NCI-H2171 (cell line): ENCODE measurements at places on chromosomes 5 and 9.

DNA sequence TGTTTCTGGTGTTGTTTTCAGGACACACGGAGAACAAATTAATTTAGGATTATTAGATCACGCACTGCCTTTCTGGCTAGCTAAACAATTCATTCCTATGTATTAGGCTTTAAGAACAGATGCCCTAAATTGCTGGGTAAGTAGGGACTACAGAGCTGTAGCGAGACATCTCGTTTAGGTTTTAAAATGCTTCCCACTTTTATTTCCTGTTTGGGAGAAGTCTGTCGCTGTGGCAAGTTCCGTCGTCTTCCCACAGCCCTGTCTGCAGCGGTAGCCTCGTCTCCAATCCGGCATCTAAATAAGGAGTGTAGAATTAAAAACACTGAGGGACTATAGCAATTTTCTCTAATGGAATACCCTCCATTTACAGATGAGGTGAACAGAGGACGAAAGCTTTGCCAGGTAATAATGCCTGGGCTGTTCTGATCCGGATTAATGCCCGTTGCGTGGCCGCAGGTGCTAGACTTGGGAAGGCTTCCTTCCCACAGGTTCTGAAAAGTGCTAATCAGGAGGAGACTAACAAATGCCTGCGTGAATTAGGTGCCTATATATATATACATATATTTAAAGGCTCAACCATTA is 1.3 kb upstream of the TRIM36 start:
- no peak for DNase-seq

- no peak for DNase-seq
Observed at GRCh38 chr5:135304352-135305221, 94.4 kb downstream of the MACROH2A1 start.

- no peak for DNase-seq
Observed at GRCh38 chr9:5002811-5003210, 17.7 kb downstream of the JAK2 start.

- no peak for DNase-seq
Observed at GRCh38 chr9:130931508-130932254, 7.4 kb downstream of the FIBCD1 start.

GRCh38 chr5:177429248-177430040 is 3.0 kb downstream of the GRK6 start:
- DNase-seq: no peak

- no peak for DNase-seq
Observed at GRCh38 chr9:98702835-98703380, 5.8 kb downstream of the GABBR2 start.

- DNase-seq: no peak
Observed at GRCh38 chr5:174303437-174304045, 258.0 kb downstream of the NSG2 start.

GRCh38 chr9:36345103-36345846 is 54.8 kb downstream of the RNF38 start:
- no peak for DNase-seq

- no peak for DNase-seq
Observed at GRCh38 chr5:129670957-129671500, 76.9 kb upstream of the MINAR2 start.

DNA sequence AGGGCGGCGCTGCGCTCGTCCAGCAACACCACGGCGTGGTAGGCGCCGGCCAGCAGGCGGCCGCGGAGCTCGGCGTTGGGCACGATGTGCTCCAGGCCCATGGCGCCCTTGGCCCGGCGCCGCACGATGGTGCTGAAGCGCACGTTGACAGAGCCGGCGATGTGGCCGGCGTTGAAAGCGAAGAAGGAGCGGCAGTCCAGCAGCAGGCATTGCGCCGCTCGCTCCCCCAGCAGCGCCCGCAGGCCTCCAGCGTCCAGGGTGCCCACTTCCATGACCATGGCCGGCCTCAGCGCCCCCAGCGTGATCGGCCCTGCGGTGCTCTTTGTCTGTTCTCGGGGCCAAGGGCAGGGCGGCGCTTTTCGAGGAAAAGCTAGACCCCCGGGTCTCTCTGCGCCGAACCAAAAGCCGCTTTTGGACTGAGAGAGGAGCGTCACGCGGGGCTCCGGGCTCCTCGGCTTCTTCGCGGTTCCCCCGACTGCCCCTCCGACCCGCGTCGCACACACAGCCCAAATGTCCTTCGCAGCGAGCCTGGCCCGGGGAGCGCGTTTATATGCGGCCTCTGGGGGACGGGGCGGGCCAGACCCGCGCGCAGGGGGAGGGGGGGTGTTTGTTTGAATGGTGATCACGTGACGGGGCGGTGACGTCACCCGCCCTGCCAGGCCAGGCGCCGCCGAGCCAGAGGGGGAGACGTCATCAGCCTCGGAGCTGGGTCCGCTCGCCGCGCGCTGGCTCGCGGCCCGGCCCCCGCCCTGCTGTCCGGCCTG is at the start of gene DUSP1:
TSS of gene DUSP1 (minus strand) at position 521 of the 764 bp plus-strand sequence. CDS start at position 278, 243 bp downstream.
- peak; percentile 88 for DNase-seq

GRCh38 chr9:78811622-78812276 is 514.8 kb downstream of the PSAT1 start:
- DNase-seq: no peak

GRCh38 chr5:171192111-171192510 is 116.9 kb upstream of the TLX3 start:
- no peak for DNase-seq

GRCh38 chr9:79591458-79591857 is 19.7 kb downstream of the TLE4 start:
- no peak for DNase-seq

- DNase-seq: no peak
Observed at GRCh38 chr9:17669206-17669605, 90.3 kb downstream of the SH3GL2 start.

- DNase-seq: no peak
Observed at GRCh38 chr9:33263131-33264002, 1.1 kb downstream of the BAG1 start.

GRCh38 chr5:7754997-7755596 is 95.8 kb downstream of the CFAP90 start:
- DNase-seq: no peak

DNA sequence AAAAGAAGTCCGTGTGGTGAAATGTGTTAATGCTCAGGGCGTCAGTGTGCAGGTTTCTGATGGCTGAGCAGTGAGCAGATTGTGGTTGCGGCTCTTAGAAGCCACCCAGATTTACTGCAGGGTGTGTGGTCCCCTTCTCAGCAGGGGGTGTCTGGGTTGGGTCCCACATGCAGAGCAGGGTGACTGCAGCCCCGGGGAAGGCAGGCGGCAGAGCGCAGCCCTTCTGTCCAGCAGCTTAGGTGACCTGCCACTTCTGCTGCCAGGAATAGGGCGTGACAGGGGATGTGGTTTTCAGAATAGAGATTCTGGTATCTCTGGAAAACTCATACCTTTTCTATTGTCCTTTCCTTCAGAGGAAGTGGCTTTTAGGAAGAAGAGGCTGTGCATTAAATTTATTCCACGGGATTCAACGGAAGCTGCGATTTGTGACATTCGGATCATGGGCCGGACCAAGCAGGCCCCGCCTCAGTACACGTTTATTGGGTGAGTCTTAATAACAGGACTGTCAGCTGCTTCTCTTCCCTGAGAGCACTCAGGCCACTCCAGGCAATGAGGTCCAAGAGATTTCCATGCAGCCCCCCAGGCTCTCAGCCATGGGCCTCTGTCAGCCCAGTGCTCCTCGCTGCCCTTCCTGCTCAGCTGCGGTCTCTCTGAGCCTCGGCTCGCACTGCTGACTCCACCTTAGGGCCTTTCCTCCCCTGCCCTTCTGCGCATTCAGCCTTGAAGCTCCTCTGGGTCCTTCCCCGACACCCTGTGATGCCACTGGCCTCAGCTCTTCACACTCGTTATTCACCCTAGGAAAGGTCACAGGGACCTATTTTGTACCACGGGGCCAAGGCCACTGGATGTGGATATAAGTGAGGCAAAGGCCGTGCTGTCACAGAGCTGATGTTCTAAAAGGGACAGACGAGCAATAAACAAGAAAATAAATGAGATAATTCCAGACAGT is 65.4 kb downstream of the MVB12B start:
- no peak for DNase-seq

GRCh38 chr9:69809304-69809863 is 11.2 kb upstream of the CFAP95 start:
- DNase-seq: no peak

GRCh38 chr5:14959399-14960119 is 88.0 kb upstream of the ANKH start:
- DNase-seq: no peak

GRCh38 chr5:54746346-54746745 is 228.8 kb downstream of the SNX18 start:
- no peak for DNase-seq

- no peak for DNase-seq
Observed at GRCh38 chr9:112971415-112971814, 40.6 kb downstream of the ZNF883 start.

- peak; percentile 16 for DNase-seq
Observed at GRCh38 chr9:121388140-121388905, 18.3 kb upstream of the STOM start.

DNA sequence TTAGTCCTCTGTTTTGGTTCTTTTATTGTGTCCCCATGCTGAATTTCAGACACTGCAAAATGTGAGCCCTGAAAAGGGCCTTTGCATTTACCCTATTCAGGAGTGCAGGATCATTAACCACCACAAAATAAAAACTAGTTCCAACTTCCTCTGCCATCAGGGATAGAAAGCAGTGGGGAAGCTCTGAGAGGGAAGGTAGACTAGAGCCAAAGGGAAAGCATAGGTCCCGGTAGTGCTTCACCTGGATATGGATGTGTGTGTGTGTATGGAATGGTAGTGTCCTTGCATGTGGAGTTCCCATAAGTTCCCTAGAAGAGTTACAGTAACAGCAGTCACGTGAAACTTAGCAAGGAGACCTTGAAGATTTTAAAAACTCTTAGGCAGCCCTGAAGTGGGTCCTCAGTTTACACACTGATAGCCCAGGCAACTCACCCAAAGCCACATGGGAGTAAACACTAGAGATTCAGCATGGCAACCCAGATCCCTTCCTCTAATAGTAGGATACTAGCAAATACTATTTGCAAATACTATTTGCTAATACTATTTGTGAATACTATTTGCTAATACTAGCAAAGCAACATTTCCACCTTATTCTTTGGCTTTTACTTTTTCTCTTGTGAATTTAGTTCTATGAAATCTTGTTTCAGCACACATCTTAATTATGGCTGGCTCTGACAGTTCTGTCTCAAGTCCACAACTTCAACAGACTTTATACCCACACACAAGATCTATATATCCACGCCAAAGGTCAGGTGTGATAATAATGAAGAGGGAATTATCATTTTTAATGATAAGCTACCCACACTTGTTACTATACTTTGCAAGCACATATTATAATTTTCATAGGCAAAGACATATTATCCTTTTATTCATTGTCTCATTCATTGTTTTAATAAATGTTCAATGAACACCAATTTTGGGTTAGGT is 70.4 kb upstream of the IFNE start:
- no peak for DNase-seq

DNA sequence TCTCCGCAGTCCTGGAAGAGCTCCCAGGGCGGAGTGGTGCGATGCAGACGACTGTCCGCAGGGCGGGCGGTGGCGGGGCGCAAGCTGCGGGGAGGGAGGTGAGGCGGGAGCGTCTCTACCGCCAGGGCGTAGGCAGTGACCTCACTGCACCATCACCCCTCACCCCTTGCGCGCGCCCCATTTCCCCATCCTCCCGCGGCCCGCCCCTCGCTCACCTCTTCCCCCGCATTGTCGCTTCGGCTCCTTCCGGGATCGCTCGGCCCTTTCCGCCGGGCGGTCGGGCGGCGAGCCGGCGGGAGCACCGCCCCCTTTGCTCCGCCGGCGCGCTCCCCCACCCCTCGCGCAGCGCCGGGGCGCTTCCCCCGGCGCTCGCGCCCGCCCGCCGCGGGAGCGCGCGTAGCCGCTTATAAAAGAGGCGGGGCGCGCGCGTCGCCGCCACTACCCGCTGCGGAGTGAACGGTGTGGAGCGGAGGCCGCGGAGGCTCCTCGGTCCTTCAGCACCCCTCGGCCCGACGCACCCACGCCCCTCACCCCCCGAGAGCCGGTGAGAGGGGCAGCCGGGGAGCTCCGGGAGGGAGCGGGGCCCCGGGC is at the start of gene SPTAN1:
TSS of gene SPTAN1 (plus strand) at position 435 of the 591 bp plus-strand sequence. CDS start 14,154 bp downstream, outside the sequence.
- DNase-seq: peak; percentile 84

DNA sequence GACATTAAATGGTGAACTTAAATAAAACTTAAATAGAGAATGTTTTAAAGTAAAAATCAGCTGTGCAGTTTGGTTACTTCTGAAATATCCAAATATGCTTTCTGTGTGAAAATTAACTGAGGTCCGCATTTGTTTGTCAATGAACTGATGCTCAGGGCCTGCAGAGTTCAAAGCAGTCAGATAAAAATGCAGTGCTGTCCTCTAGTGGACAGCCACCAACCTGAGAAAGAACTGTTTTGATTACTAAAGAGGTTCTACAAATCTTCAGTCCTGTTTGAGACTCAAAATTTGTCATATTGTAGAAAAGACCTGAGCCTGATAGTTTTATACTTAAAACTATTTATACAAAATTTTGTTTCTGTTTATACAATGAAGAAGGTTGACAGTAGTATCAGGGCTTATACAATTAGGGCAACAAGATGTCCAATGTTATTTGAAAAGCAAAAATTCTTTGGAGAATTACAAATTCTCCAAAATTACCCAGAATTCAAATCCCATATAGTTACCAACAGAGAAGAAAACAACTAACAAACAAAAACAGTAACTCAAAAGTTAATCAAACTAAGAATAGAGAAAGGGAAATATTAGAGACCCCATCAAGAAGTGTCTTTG is 232.3 kb upstream of the TBCA start:
- DNase-seq: no peak

DNA sequence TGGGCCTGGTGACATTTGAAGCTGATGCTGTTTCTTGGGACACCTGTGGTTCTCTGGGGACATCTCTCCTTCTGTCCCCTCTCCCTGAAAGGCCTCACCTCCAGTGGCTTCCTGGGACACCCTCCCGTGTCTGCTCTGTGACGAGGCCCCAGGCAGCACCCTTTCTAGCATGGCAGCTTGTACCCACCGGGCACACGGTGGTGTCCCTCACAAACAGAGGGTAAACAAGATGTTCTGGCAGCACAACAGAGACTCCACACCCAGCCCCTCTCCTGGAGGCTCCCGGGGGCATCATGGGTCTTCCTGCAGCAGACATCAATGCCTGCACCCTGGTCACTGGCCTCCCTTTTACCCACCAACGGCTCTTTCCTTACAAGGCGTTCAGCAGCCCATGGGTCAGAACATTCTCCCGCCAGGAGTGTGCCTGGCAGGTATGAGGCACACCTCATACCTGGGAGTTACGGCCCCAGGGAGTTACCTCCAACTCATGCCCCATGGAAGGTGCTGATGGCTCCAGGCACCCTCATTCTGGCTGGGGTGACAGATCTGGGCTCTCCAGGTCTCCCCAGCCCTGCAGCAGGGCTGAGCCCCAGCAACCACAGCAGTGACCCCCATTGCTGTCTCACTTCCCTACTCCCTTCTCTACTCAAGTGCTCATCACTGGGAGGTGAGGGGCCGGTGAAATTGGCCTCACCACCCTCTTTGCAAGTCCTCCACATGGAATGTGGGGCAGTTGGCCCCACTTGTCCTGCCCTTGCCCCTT is 51.1 kb downstream of the BARX1 start:
- DNase-seq: no peak

GRCh38 chr9:137319011-137319738 is 17.1 kb upstream of the NRARP start:
- no peak for DNase-seq
